ENCODE measurements at places on chromosomes 5 and 9.

DNA sequence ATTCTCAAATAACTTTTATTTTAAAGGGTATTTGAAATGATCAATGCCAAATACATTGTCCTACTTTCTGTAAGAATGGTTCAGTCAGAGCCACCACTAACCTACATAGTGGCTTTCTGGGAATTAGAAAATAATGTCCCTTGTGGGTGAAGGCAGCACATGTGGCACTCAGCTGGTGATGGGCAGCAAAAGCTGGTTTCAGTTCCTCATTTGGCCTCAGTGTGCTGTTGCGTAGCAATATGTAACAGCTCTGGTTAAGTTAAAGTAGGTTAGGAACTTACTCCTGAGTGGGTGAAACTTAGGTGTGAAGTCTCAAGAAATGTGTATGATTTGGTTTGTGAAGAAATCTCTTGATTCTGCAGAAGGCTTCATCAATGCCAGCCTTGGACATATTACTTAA, 99.6 kb upstream of the SPEF2 start:
- DNase-seq, result no peak

GRCh38 chr9:76737154-76737902, 26.9 kb upstream of the PCA3 start:
- no peak for DNase-seq

DNA sequence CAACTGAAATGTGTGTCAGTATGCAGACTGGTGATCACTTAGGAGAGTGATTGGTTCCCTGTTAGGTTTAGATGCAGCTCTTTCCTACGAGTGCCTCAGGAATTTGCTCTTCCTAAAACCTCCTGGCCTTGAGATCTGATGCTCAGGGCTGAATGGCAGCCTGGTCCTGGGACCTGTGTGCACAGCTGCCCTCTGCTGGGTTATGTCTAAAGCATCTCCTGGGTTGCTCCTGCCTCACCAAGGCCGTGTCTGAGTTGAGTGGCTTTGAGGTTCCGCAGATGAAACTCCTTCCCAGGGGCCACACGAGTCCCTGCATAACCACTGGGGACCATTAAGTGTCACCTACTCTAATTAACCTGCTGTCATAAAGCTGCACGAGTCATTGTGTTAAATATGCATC, 59.5 kb downstream of the MVB12B start:
- DNase-seq, result no peak

DNA sequence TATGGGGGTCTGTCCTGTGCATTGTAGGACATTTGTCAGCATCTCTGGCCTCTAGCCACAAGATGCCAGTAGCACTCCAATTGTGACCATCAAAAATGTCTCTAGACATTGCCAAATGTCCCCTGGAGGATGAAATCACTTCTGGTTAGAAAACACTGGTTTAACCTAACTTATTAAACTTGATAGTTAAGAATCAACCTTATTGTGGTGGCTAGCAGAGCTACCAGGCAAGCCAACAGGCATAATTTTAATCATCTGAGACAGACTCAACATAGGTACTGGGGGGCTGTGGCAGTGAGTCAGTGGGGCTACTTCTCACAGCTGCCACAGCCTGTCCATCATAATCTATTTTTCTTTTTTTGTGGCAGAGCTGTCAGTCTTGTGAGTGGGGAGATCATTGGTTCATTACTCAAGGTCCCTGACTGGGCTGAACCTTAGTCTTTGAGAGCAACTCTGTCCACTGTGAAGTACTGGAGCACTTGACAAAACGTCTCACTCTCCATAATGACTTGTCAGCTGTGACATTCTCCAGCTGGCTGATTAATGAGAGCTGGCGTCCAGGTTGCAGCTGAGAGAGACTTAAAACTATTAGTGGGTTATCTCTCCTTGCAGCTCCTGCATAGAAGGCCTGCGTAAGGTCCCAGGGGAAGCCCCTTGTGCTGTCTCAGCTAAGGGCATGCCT, 107.9 kb downstream of the DCP2 start:
- no peak for DNase-seq

DNA sequence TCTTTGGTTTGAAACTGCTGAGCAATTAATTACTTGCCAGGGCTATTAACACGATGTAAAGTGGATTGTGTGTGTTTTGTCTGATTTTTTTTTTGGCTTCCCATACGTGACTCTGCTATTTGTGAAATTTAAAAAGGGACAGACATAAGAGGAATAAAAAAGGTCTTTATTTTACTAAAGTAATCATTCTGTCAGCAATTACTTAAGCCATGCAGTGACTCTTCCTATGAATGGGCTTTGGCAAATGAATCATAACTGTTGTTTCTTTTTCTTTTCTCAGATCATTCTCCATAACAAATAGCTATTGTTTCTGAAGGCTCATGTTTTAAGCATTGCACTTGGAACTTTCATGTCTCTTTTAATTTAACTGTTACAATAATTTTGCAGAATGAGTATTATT, 461.3 kb upstream of the RORB start:
- no peak for DNase-seq

- no peak for DNase-seq
Observed at GRCh38 chr9:35618325-35618727, at the start of gene CD72. CD72 (minus strand) TSS chr9:35618413; CDS start chr9:35618303, 110 bp downstream.

- no peak for DNase-seq
Observed at GRCh38 chr9:112308588-112308987, 24.8 kb downstream of the PTBP3 start.

- DNase-seq, result peak; percentile 58
Observed at GRCh38 chr5:81626524-81626923, 124.4 kb downstream of the SSBP2 start.

GRCh38 chr5:97072696-97073095, 69.7 kb downstream of the LIX1 start:
- DNase-seq, result no peak

DNA sequence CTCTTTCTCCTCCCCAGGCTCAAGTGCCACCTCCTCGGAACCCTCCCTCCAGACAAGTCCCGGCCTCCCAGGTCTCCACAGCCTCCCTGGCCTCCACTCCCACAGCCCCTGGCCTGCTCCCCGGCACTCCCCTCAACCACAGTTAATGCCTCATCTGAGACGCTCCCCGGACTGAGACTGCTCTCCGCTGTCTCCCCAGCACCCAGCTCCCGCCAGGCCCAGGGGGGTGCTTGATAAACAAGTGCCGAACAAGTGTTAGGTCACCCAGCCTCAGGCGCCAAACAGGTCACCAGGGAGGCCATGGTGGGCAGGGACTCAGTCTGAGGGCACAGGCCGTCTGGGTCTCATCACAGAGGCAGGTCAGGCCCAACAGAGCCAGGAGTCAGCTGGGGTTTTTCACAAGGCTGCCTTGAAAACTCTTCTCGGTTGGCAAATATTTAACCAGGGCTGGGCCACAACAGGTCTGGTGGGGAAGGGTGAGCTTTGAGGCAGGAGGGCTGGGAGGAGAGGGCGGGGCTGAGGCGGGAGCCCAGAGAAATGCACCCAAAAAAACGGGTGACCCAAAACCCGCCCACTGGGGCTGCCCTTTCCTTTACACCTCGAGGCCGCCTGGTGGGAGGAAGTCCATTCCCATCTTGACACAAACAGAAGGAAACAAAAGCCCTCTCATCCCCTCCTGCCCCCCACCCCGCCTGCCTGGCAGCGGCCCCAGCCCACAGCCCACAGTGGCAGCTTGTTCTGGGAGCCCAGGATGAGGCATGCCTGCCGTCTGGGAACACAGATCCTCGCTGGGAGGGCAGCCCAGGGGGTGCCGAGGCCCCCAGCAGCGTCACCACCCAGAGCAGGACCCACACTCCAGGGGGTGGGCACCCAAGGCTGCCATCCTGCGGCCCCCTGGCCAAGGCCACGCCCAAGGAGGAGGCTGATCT, 66.6 kb upstream of the STXBP1 start:
- DNase-seq, result no peak

GRCh38 chr9:131605770-131606590, 60.7 kb downstream of the PRRT1B start:
- DNase-seq, result no peak

DNA sequence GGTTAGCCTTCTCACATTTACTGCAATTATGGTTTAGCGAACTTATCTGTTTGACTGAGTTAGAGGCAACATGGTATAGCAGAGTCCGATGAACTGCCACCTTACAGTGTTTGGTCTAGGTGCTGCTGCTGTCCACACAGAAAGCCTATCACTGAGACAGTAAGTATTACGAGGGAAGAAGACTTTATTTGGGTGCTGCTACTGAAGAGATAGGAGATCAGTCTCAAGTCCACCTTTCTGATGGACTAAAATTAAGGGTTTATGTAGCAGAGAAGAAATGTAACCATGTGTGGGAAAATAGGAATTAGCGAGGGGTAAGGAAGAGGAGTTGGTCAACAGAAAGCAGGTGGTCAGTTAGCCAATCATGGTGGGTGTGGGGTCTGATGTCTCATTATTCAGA, 109.7 kb downstream of the ZSWIM6 start:
- DNase-seq, result no peak

GRCh38 chr5:93100976-93101375, 480.0 kb downstream of the NR2F1-AS1 start:
- no peak for DNase-seq

GRCh38 chr5:128579093-128579492, 41.0 kb upstream of the FBN2 start:
- peak; percentile 90 for DNase-seq

DNA sequence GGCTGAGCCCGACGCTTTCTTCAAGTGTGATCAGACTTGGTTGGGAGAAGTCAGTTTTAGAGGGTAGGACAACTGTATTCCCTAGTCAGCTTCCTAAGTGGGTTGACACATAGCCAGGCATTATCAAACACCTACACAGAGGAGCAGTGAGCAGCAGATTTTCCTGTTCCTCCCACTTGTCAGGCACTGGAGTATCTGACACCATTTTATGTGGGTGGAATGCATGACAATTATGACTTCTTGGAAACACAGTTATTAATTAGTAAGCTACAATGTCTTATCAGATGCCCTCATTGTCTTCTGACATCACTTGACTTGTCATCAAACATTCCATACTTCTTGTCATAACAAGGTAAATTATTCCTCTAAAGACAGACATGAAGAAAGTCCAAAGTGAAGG, 124.9 kb downstream of the IRX2 start:
- DNase-seq, result no peak

Data from fibroblast of skin of left quadriceps (primary cell).